Transverse colon (tissue), 4 donors: ENCODE measurements at places on chromosomes 12 and 14. TPM values are rescaled to one million over a fixed set of nuclear protein-coding genes. Genes with fewer than 3 reads are reported as not detected.

The UNC79 gene
- total RNA-seq: not detected

The ADSS1 gene
- 7.1 TPM for total RNA-seq

The PRIMA1 gene
- 6.4 TPM for total RNA-seq

The OTUB2 gene
- not detected for total RNA-seq

The CAPZA3 gene
- total RNA-seq: not detected

The NRIP2 gene
- 0.32 TPM for total RNA-seq

The DDN gene
- 0.32 TPM for total RNA-seq

The PIWIL1 gene
- 0.55 TPM for total RNA-seq

The NR2C1 gene
- total RNA-seq: 51.6 TPM

The GPR135 gene
- total RNA-seq: 1.5 TPM

The STYK1 gene
- total RNA-seq: 14.6 TPM

The DDX51 gene
- total RNA-seq: 52.7 TPM

The ANKS1B gene
- 3.5 TPM for total RNA-seq

The KCNH3 gene
- total RNA-seq: not detected

The LRTM2 gene
- total RNA-seq: not detected

The TAS2R7 gene
- total RNA-seq: not detected
